ENCODE measurements at places on chromosomes 7 and 10. TPM values are rescaled to one million over a fixed set of nuclear protein-coding genes. Genes with fewer than 3 reads are reported as not detected.

The ATP6V1F gene
- total RNA-seq = 107 TPM

The CYP2C18 gene
- 0.09 TPM for total RNA-seq

The GARIN1A gene
- 0.52 TPM for total RNA-seq

The CPN1 gene
- total RNA-seq = not detected

The FIGNL1 gene
- total RNA-seq = 6.0 TPM

The AMZ1 gene
- total RNA-seq = 0.43 TPM

The SAP25 gene
- not detected for total RNA-seq

The C10orf67 gene
- total RNA-seq = not detected

The MSS51 gene
- total RNA-seq = 1.1 TPM

All from bronchial smooth muscle cell (primary cell).